ENCODE measurements at places on chromosomes 11 and 22.

DNA sequence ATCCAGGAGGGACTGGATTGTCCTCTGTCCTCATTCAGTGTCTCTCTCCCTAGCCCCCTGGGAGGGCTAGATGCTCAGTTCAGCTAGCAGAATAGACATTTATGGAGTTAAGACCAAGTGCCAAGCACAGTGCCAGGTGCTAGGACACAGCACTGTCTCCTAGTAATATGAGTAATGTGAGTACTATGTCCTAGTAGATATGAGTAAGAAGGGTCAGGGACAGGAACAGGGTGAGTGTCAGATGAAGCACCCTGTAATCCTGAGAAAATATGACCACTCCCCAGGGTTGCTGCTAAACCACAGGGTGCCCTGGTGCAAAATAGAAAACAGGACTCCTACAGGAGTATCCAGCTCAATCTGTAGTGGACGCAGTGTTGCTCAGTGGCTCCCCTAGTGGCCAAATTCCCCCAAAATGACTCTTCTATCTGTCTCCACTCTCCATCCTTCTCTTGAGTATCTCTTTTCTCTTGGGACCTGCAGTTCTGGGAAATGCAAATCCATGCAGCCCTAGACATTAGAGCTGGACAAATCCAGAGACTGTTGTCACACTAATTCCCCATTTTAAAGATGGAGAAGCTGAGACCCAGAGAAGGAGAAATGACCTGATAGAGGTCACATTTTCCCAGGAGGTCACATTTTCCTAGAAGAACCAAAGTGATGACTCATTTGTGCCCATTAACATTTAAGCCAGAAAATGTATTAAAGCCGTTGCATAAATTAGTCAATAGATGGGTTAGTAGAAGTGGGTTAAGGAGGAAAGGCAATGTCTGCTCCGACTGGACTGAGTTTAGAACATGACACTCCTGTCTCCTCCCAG, 214.3 kb downstream of the NXPE2 start:
- DNase-seq: no peak

- peak; percentile 89 for DNase-seq
Observed at GRCh38 chr22:19291580-19292457, at the start of gene CLTCL1. Gene CLTCL1 (minus strand): TSS chr22:19291719. CDS start chr22:19291641, 78 bp downstream.

DNA sequence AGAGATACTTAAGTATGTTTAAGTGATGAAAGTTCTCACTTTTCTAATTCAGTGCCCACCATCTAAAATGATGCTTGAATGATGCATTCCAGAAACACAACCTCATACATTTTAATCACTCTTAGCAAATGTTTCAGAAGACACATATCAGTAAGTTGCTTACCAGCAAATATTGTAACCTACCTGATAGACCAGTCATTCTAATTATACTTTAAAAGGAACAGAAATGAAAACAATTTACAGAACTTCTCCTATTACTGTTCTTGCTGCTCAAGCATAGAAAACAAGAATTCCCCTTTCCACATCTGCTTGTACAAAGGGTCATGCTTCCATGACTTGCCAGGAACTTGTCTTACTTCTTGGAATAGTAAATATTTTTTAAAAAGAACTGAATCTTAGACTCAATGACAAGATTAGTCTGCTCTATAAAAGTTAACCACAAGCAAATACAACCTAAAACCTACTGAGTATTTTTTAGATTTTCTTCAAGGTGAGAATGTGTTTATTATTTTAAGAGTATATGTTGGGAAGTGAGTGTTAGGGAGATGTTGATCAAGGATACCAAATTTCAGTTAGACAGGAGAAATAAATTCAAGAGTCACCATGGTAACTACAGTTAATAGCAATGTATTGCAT, 82.0 kb upstream of the SC5D start:
- DNase-seq: no peak

- no peak for DNase-seq
Observed at GRCh38 chr11:74452366-74452765, 15.0 kb downstream of the KCNE3 start.

DNA sequence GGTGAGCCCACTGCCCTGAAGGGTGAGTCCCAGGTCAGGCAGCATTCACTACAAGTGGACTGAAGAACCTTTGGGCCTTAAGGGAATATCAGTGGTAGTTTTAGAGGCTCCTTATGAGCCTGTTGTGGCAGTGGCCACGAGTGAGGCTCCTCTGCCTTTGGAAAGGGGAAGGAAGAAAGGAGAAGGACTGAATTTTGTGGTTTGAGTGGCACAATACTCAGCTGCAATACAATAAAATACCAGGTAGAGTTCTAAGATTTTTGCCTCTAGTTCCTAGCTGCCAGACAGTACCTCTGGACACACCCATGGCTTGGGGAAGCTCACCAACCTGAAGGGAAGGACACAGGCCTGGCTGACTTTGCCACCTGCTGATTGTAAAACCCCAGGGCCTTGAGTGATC, 260.9 kb downstream of the DYNC2H1 start:
- DNase-seq: no peak

DNA sequence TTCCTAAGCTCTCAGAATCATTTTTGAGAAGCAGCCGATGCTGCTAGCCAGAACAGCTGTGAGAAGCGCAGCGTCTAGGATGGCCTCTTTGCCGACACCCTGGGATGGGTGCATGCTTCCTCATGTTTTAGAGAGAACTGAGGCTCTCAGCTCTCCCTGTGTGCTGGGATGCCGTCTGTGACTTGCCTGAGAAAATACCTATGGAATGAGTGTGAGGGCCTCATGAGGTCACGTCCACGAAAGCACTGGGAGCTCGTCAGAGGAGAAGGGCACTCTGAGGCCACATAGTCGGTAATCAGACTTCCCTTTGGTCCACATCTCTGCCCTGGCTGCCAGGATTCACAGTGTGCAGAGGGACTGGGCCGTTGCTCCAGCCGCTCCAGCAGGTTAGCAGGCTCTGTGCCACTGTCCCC, 54.7 kb downstream of the MICAL3 start:
- DNase-seq: no peak

- DNase-seq: no peak
Observed at GRCh38 chr11:17810746-17811145, 76.2 kb downstream of the KCNC1 start.

DNA sequence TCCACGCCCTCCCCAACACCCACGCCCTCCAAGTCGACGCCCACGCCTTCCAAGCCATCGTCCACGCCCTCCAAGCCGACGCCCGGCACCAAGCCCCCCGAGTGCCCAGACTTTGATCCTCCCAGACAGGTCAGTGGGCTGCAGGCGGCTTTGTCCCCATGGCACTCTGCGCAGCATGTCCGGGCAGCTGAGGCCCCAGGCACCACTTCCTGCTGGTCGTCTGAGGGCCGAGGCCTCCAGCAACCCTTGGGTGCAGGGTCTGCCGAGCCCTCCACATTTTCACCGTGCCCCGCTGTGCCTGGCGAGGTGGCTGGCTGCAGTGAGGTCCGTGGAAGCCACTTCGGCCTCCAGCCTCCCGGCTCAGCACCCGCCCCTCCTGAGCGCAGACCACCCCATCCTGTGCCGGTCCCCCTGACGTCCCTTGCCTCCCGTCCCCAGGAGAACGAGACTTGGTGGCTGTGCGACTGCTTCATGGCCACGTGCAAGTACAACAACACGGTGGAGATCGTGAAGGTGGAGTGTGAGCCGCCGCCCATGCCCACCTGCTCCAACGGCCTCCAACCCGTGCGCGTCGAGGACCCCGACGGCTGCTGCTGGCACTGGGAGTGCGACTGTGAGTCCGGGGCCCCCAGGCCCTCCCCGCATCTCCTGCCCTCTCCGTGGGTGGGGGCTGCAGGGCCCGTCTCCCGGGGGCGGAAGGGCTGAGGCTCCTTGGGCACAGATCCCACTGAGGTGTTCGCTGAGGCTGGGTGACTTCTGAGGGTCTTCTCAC, 26.8 kb downstream of the MUC2 start:
- DNase-seq: no peak

GRCh38 chr11:27100534-27100933, 59.9 kb downstream of the BBOX1 start:
- DNase-seq: no peak

GRCh38 chr11:61489833-61490721, 18.5 kb upstream of the LRRC10B start:
- DNase-seq: no peak

DNA sequence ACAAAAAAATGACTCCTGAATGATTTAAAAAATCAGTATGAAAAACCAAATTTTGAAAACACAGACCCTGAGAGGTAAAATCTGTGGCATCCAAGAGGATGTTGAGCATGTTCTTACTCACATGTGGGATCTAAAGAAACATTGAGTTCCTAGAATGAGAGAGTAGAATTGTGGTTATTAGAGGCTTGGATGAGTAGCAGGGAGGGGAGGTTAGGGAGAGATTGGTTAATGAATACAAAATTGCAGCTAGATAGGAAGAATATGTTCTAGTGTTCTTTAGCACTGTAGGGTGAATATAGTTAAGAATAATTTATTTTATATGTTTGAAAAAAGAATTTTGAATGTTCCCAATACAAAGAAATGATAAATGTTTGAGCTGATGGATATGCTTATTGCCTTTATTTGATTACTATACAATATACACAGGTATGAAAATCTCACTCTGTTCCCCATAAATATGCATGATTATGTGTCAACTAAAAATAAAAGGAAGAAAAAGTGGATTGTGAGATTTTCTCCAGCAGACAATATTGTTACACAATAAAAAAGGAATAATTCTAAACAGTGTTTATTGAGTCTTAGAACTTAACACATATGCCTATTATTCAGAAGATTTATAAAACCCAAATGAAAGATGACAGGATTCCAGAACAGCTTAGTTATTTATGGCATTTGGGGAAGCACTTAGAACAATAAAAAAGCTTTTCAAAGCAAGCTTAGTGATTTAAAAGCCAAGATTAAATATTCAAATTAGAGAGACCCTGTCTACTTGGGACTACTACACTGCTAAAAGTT, 28.7 kb downstream of the MS4A2 start:
- DNase-seq: no peak

DNA sequence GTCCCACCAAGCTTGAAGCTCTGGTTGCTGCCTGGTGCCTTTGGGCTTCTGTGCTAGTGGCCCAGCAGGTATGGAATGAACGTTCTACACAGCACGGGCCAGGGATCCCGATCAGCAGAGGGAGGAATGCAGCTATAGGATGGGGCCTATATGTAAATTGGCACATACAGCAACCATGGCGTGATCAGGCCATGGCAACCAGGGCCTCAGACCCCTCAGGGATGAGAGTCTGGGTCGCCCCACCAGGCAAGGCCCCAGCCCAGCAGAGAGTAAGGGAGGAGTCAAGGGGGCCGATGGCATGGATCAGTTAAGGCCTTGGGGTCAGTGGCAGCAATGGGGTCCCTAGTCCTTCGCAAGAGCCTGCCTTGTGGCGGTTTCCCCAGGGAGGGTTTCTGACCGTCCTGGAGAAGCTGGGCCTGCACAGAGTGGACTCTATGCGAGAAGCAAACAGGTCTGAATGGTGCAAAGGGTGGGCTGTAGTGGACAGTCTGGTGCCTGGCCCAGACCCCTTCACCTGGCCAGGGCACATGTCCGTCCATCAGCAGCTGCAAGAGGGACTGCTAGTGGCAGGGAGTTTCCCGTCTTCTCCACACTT, 98.6 kb downstream of the RPS6KA4 start:
- DNase-seq: peak; percentile 21

GRCh38 chr11:66002648-66003225, 434 bp downstream of the BANF1 start:
- no peak for DNase-seq

GRCh38 chr11:115396533-115396932, 107.7 kb downstream of the CADM1 start:
- DNase-seq: no peak

DNA sequence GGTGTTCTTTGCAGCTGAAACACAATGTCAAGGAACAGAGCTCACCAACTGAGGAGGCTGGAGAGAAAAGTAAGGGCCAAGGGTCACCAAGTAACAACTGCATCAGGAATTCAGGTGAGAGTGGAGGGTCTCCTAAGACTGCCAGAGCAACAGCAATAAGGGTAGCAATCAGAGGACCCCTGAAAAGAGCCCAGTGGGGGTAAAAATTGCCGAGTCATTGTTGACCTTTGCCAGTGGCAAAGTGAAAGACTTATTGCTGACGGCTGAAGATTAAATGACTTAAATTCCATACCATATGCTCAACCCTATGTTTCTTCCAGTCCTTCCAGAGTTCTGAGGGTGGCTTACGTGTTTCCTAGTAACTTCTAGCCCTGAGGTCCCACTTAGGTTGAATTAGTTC, 51.9 kb upstream of the ARHGAP42 start:
- no peak for DNase-seq

GRCh38 chr11:83835423-83835822, 549.3 kb upstream of the CCDC90B start:
- DNase-seq: no peak

DNA sequence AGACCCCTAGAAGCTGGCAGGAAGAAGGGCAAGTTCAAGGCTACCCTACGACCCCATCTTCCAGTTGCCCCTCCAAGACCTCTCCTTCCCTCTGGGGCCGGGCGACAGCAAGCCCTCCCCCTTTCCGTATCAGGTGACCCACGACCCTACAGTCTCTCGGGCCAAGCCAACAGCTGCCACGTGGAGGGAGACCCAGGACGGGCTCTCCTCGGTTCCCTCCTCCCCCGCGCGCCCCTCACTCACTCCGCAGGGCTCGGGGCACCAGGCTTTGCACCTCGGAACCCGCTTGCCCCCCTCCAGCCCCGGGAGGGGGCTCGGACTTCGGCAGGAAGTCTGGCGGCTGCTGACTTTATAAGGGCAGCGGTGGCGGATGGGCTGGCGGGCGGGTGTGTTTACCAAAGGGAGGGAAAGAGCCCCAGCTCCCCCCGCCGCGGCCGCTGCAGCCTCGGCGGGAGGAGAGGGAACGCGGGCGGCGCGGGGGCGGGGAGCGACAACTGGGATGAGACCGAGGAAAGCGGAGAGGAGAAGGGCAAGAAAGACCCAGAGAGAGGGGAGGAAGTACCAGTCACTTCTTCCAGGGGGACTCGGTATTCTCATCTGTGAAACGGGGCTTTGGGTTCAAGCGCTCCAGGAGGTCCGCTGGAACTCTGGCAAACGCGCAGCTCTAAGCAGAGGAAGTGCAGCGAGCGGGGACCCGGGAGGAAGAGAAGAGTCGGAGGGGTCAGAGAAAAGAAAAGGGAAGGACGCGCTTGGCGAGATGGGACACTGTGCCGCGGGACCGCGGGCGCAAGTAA, 767 bp downstream of the SLC43A1 start:
- peak; percentile 86 for DNase-seq

- DNase-seq: no peak
Observed at GRCh38 chr22:17633217-17633997, 4.9 kb upstream of the ATP6V1E1 start.

- no peak for DNase-seq
Observed at GRCh38 chr11:83061883-83062282, 9.8 kb downstream of the RAB30 start.

GRCh38 chr11:17974246-17974645, 38.6 kb downstream of the SERGEF start:
- no peak for DNase-seq

DNA sequence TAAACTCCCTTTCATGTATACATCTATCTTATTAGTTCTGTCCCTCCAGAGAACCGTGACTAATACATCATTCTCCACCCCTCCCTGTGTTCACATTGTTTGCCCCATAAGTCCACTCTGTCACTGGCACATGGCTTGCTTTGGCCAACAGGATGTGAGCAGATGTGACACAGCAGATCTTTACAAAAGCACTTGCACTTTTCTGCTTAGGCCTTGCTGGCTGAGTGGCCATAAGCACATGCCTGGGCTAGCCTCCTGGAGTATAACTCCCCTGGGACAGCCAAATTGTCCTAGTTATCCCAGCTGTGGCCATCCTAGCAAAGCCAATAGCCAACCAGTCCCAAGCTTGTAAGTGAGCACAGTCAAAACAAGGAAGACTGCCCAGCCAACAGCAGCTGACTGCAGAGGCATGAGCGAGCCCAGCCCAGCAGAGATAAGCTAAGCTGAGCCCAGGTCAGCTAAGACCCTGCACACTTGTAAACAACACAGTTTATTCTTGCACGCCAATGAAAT, 9.7 kb upstream of the RCN1 start:
- DNase-seq: no peak
